ENCODE measurements at places on chromosomes 1 and 21.
A peak's percentile ranks its signal among the peaks of the same experiment; 100 is the strongest.

- H3K4me3 ChIP-seq = no peak overlapping the region
- no peaks in the 10 kb centered on the region for H3K4me1 ChIP-seq
- H3K36me3 ChIP-seq = no peaks in the 10 kb centered on the region
- H3K27me3 ChIP-seq = no peaks in the 10 kb centered on the region
These were observed 89.5 kb downstream of the FNBP1L start for GRCh38 chr1:93537396-93537795.

DNA sequence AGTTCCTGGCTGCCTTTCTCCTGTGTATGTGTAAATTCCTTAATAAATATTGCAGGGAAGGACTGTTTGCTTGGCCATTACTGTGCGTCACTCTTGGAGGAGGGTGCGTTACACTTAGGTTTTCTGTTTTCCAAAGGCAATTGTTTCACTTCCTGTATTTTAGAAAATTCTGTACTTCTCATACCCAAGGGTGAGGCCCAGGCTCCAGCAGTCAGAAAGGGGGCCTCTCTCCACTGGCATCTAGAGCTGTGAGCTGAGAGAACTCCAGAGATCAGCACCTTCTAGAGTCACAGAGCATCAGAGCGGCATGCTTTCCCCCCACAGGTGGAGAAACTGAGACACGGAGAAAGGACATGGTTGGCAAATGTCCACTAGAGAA is 27.0 kb upstream of the ZFP69B start:
- no peak overlapping the region for H3K27ac ChIP-seq
- peaks cover 13% of the 10 kb centered on the region for H3K4me1 ChIP-seq
- no peak for DNase-seq
- peaks cover 5% of the 10 kb centered on the region for H3K36me3 ChIP-seq

- H3K27ac ChIP-seq = no peak overlapping the region
- H3K4me1 ChIP-seq = no peaks in the 10 kb centered on the region
- no peaks in the 10 kb centered on the region for H3K36me3 ChIP-seq
- no peaks in the 10 kb centered on the region for H3K27me3 ChIP-seq
- peak; percentile 14 for DNase-seq
These were observed 68.9 kb upstream of the ADAMTS5 start for GRCh38 chr21:27035791-27036190.

GRCh38 chr1:165842671-165843129 is 15.3 kb downstream of the UCK2 start:
- no peaks in the 10 kb centered on the region for H3K4me1 ChIP-seq
- no peaks in the 10 kb centered on the region for H3K36me3 ChIP-seq
- H3K27ac ChIP-seq = no peak overlapping the region
- DNase-seq = no peak
- no peaks in the 10 kb centered on the region for H3K27me3 ChIP-seq
- no peak overlapping the region for H3K4me3 ChIP-seq

GRCh38 chr1:10734962-10735544 is 61.4 kb downstream of the CASZ1 start:
- H3K4me1 ChIP-seq = peaks cover 61% of the 10 kb centered on the region
- DNase-seq = peak; percentile 93
- no peak overlapping the region for H3K4me3 ChIP-seq
- H3K27ac ChIP-seq = no peak overlapping the region

GRCh38 chr21:42038826-42039425 is 28.8 kb upstream of the ZBTB21 start:
- H3K4me3 ChIP-seq = no peak overlapping the region
- DNase-seq = no peak
- H3K27ac ChIP-seq = no peak overlapping the region
- peaks cover 13% of the 10 kb centered on the region for H3K4me1 ChIP-seq
- no peaks in the 10 kb centered on the region for H3K27me3 ChIP-seq

All from spinal cord (tissue), 10 donors.